Stimulated activated CD8-positive, alpha-beta memory T cell treated with anti-CD3 and anti-CD28 coated beads, Interleukin-12 subunit alpha, Interleukin-12 subunit beta, amount 100 ng/mL, for 4 hours (primary cell): ENCODE measurements at places on chromosomes 7 and 10.

DNA sequence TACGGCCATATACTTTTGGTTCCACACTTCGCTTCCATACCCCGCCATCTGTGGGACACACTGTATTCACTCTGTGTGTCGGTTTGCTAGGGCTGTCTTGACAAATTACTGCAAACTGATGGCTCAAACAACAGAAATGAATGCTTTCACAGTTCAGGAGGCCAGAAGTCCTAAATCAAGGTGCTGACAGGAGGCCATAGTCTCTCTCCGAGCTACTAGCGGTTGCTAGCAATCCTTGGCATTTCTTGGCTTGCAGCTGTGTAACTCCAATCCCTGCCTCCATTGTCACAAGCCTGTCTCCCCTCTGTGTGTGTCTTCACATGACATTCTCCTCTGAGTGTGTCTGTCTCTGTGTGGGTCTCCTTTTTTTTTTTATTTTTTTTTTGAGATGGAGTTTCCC is 28.9 kb upstream of the BMPR1A start:
- DNase-seq = no peak

- DNase-seq = no peak
Observed at GRCh38 chr7:115088893-115089292, 167.0 kb downstream of the MDFIC start.

- no peak for DNase-seq
Observed at GRCh38 chr10:14485986-14486385, 155.3 kb upstream of the FRMD4A start.

DNA sequence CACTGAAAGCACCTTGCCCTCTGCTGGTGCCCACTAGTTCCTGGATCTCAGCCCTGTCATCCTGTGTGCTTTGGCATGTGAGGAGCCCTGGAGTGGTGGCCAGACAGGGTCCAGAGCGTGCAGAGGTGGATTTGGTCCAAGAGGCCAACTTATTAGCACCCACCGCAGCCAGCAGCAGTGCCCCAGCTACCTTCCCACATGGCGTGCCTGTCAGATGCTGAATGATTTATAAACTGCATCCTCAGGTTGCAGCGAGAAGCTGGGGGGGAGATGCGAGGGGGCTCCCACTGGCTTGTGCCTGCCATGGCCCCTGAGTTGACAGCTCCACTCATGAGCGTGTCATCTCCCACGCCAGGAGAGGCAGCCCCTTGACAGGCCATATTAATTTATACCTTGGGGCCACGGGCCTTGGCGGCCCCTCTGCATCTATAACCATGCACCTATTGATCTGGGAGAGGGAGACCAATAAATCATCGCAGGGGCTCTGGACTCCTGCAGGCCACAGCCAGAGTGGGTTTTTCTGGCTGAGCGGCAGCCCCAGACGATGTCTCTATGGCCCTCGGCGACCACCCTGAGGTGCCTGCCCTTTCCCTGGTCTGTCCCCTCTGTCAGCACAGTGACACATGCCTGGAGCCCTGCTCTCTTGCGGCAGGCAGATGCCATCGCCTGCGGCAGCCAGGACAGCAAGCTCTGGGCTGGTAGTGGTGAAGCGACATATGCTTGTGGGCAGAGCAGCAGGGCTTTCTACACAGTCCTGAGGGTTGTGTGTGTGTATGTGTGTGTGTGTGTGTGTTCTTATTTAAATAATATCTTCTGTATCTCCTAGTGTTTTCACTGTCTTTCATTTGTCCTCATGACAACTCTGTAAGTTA is 120.8 kb downstream of the CDH23 start:
- no peak for DNase-seq

DNA sequence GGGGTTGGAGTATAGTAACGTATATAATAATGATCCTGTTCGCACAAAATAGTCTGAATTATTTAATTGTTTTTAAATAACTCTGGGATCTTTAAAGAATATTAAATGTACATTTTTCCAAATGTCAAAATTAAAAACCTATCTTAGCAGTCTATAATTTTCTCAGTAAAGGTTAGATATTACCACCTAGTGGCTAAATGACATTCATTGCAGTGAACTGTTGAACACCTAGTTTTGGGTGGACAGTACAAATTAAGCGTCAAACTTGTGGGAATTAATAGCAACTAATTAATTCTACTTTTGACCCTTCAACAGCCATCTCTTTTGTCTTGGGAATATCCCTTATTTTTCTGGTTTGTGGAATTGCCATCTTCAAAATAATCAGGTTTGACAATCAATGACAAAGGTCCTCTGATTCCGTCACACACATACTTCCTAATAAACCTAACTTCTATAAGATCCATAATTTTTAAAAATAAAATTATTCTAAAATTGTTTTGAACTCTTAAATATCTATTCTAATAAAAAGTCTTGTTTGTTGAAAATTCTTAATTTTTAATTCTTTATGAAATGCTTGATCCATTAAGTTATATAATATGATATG is 165.7 kb downstream of the SEMA3D start:
- no peak for DNase-seq

GRCh38 chr7:99848420-99849216 is 20.8 kb downstream of the CYP3A43 start:
- DNase-seq = no peak

DNA sequence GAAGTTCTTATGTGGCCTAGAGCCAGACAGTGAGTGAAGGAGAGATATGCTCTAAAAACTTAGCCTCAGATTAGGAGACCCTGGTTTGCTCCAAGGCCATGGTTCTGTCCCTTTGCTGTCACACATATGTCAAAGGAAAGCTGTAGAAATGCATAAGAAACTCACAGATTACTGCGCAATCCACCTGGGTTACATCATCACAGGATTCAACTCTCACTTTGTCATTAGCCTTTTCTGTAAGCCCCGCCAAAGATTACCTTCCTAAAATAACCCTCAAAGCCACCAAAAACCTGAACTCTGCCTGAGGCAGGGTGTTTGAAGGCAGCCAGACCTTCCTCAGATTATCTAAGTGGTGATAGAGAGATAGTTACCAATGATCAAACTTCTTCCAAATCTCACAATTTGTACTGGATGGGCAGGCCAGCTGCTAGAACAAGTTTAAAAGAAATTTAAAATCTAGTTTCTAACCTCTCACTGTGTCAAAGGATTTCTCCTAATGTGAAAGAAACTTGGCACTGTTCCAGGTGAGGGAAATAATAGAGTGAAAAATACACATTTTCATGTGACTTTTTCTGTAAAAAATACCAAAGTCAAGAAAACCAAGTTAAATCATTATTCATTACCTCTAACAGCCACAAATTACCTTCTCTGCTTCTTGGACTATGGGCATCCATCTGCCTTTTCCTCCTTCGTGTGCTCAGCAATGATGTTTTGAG is 567.2 kb downstream of the SUGCT start:
- no peak for DNase-seq

DNA sequence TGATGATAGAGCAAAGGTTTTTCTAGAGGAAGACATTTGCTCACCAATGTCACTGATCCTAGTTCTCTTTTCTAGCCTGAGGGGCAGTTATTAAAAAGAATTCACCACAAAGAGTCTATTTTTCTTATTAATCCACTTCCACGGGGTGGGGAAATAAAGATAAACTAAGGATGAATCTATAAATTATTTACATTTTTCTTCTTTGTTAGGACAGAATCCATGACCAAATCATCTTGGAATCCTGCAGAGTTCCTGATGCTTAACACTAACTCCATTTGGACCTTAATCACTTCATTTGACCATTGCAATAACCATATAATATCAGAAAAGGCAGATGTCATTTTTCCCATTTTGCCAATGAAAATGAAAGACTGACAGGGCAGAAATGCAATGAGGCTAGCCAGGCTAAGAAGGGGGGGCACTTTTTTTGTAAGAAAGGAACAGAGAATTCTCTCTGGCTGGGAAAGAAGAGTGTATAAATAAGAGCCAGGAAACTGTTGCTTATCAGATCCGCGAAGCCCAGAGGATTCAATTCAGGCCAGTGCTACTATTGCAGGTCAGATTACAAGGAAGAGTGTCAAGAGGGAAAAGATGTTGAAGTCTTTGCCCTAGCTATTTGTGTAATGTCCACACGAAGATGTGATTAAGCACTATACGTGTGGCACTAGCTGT is 433.2 kb downstream of the TNS3 start:
- DNase-seq = no peak

GRCh38 chr7:66641526-66641871 is 12.8 kb downstream of the KCTD7 start:
- no peak for DNase-seq

DNA sequence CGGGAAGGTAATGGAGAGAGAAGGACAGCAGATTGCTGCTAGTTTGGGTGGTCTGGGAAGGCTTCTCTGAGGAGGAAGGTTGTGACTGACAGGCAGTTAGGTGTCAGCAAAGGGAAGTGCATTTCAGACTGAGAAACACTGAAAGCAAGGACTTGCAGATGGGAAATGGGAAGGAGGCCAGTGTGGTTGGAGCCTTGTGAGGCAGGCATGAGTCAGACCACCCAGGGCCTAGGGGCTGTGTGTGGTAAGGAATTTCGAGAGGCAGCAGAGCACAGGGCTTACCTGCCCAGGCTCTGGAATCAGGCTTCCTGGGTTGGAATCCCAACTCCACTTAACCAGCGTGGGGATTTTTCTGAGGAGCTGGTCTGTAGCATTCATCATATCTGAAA is 53.5 kb downstream of the NRF1 start:
- no peak for DNase-seq

DNA sequence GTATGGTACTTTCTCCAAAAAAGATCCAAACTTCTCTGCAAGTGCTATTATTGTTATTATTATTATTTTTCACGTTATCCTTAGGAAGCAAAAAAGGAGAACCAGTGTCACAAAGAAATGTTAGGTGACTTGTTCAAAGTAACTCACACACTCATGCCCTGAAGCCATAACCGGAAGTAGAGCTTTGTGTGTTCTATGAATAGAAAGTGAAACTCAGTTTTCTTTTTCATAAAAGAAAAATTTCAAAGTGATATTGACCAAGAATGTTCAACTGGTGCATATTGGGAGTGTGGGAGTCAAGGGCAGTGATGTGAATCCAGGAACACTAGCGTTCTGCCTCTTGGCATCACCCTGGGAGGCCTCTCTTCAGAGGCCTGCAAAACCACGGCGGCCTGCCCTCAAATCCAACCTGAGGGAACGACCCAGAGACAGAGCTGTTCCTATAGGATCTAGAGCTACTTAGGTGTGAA is 106.1 kb downstream of the PRKCQ start:
- DNase-seq = no peak

DNA sequence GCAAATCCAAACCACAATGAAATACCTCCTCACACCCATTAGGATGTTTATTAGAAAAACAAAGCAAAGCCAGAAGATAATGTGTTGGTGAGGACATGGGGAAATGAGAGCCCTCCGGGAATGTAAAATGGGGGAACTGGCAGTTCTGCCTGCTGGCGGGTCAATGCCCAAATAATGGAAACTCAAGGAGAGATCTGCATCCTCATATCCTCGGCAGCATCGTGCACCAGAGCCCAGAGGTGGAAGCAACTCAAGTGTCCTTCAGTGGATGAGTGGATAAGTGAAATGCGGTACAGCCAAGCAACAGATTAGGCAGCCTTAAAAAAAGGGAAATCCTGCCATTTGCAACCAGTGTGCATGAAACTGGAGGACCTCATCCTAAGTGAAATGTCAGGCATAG is 325.2 kb downstream of the WDR37 start:
- DNase-seq = no peak

DNA sequence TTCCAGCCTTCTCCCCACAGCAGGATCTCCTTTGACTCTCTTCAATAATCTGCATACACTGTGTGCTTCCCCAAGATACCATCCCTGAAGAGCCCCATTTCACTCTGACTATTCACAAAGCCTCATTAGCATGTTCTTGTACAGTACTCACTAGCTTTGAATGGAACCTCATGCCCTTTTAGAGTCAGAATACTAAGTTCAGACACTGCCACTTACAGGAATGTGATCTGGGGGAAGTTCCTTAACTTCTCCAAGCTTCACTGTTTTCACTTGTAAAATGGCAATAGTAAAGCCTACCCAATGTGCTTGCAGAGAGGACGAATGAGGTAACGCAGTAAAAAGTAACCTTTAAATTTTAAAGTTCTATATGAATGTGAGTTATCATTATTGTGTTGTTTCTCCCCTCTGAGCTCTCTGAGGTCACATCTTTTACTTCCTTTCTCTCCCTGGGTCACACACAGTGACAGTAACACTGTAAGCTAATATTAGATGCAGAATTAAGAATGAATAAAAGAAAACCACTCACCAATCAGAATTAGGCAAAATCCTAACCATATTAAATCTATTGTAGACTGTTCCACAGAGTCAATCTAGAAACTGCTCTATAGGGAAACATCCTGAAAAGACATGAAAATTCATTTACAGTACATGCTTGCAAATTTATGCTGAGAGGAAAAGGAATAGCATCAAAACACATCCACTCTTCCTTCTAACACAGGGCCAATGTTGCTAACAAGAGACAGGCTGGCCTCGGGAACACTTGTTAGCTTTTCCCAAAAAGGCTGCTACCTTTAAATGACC is 64.2 kb upstream of the IL6 start:
- DNase-seq = no peak

DNA sequence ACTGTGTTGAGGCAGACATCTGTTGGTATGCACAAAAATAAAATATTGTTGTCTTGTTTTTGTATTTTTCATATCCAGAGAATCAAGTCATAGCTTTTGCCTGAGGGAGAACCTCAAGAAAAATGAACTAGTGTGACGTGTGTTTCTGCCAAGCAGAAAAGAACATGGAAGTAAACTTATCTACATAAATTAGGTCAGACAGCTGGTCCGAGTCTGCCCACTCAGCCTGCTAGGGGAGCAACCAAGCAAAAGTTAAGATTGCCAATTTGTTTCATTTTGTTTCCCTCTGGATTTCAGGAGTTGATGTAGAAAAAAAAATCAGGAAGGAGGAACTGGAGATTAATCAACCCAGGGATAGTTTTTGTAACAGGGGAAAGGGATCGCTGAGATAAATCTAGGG is 572.4 kb upstream of the LRRTM3 start:
- DNase-seq = no peak

DNA sequence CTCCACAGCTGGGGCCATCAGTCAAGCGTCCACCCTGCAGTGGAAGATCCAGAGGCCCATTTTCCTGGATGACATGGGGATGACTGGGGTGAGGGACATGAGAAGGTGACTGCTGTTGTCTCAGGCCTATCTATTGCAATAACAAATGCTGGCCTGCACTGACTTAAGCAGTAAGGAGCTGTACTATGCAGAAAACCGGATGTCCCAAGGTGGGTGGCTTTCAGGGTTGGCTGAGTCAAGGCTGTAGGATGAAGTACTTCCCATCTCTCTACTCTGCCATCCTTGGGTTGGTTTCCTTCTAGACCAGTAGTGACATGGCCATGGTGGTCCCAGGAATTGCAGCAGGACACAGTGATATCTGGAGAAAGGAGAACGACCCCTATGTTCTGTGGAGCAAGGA is 48.1 kb downstream of the NEURL1 start:
- no peak for DNase-seq

DNA sequence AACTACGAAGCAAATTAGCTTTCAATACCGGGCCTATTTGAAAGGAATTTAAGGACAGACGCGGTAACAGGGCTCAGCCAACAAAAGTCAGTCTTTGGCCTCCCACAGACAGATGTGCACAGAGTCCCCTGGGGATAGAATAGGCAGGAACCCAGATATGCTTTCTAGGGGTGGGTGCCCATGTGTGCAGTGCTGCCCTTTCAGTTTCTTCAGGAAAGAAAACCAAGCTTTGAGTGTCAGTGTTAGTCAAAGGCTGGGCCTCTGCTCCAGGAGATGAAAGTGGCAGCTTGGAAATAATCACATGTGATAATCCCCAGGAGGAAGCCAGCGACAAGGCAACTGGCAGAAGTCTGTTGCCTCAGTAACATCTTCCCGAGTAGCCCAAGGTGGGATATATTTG is 43.8 kb upstream of the CSTF2T start:
- no peak for DNase-seq
